ENCODE measurements at places on chromosomes 3 and 15.

DNA sequence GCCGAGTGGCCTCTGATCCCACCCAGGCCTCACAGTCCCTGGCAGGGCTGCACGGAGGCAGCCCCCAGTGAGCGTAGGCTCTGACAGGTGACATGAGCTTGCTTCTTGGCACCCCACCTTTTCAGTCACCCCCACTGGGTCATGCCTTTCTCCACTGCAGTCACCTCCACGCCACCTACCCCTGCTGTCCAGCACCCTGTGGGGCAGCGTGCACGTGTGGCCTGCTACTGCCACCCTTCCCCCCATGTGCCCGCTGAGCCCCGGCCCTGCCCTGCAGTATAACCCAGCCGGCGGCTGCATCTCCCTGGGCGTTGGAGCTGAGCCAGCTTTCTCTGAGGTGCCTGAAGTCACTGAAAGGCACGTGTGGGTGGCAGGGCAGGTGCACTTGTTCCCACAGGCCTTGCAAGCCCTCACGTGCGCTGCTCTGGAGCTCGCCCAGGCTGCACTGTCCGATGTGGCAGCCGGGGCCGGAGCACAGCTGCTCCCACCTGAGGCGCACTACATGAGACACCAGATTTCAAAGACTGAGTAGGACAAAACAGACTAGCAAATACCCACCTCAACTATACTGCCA lies 65.6 kb downstream of the NIPA2 start:
- no peak for DNase-seq

GRCh38 chr3:134804508-134805480 lies 9.7 kb downstream of the EPHB1 start:
- DNase-seq: no peak

GRCh38 chr3:9388562-9389272 lies 8.7 kb upstream of the SETD5 start:
- no peak for DNase-seq

- no peak for DNase-seq
Observed at GRCh38 chr3:126845920-126846715, 136.8 kb upstream of the PLXNA1 start.

- DNase-seq: no peak
Observed at GRCh38 chr15:66846031-66846430, 144.0 kb downstream of the SMAD6 start.

DNA sequence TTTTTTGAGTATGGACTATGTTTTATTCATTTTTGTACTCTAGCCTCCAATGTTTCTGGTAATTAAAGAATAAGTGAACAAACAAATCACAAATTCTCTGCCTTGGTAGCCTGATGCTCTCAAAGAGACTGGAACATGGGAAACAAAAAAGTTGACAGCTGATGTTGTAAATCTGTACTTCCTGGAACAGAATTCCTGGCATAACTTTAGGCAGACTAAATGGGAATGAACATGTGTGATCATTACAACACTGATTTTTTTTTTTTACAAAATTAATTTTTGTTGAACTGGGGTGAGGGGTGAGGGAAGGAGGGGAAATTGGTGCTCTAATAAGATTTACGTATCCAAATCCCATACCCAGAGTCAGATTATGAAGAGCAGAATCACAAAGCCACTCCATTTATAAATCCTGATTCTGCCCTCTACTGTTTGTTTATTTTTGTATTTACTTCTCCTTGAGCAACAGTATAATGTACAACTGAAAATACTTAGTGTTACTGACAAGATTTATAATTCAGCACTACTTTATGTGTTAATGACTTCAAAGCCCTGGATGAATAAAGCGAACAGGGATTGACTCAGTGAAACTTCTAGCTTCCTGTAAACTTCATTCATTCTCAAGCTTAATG lies 165.0 kb downstream of the FRMD5 start:
- DNase-seq: no peak

GRCh38 chr3:176927280-176927679 lies 270.0 kb downstream of the TBL1XR1 start:
- no peak for DNase-seq

- DNase-seq: no peak
Observed at GRCh38 chr3:134883697-134884385, 88.8 kb downstream of the EPHB1 start.

- DNase-seq: no peak
Observed at GRCh38 chr3:30539772-30540171, 66.6 kb upstream of the TGFBR2 start.

- DNase-seq: no peak
Observed at GRCh38 chr15:65468229-65468909, 45.6 kb upstream of the IGDCC4 start.

GRCh38 chr15:67296188-67296587 lies 41.6 kb downstream of the IQCH start:
- no peak for DNase-seq

GRCh38 chr3:23713641-23714040 lies 92.1 kb upstream of the UBE2E1 start:
- DNase-seq: no peak

- no peak for DNase-seq
Observed at GRCh38 chr3:72190050-72190449, 405.1 kb upstream of the PROK2 start.

DNA sequence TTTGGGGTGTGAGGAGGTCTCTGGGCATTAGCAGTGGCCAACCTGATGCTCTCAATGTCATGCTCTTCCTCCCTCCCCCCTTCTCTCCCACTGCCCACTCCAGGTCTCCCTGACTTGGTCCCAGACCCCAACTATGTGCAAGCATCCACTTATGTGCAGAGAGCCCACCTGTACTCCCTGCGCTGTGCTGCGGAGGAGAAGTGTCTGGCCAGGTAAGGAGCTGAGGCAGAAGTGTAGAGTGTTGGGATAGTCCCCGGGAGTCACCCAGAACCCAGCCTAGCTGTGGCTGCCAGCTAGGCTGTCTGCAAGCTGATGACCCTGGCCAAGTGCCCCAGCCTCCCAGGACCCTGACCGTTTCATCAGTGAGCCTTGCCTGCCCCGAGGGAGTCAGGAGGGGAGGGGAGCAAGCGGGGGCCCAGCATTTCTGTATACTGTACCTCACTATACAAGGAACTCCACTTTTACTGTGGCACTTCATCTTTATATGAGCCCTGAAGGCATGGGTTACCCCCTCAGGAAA lies 16.5 kb downstream of the LOXL1 start:
- no peak for DNase-seq

DNA sequence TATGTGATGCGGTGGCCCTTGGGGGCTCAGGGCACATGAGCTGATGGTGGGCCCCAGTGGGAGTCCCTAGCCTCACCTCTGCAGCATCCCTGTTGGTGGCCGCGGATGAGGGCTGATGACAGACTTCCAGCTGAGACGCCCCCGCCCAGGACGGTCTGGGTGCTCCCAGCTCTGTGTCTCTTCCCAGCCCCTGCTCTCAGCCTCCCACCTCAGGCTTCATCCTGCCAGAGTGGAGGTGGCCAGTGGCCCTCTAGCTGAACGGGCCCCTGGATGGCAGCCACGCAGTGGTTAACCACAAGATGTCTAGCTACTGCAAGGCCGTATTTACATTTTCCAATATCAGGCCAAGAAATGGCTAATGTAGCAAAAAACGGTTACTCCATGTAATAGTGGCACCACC lies 205.3 kb upstream of the LINGO1 start:
- DNase-seq: no peak

GRCh38 chr3:139586420-139587017 lies 47.0 kb upstream of the RBP1 start:
- DNase-seq: no peak

DNA sequence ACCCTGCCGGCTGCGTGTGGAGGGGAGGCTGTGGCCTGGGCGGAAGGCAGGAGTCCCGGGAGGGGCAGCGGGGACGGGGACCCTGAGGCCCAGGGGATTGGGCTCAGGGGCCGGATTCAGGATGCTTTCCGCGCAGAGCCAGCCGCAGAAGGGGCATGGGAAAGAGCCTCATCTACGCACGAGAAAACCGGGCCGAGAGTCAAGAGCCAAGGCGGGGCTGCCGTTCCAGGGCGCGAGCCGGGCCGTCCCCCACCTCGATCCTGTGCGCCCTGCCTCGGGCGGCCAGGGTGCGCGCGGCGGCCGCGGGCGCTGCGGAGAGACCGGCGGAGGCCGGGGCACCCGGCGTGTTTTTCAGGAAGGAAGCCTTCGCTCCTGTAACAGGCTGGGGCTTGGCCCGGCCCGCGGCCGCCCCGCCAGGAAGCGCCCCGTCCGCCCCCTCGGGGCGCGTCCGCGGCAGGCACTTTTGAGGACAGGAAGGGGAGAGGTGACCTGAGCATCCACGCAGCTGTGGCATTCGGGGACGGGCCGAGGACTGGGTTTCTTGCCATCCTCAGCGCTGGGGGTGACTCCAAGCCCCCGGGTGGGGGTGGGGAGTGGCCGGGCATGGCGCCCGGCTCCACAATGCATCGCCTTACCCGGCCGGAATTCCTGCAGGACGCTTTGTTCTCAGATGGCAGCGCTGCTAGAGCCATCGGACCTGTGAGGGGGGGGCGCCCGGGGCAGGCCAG lies 62.3 kb upstream of the GATA2 start:
- DNase-seq: no peak

DNA sequence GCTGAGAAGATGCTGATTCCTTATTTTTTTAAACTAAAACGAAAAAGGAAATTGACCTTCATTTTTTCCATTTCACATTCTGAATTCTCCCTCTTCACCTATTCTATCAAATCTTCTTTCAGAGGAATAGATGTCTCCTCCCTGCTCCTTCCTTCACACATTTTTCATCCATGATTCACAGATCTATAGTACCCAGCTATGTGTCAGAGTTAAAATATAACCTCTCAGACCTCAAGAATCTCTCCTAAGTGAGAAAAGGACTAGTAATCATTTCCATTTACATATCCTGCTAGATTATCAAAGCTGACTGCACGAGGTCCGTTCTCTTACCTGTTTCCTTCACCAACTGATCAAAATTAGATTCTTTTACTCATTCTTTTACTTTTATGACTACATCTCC lies 1297.6 kb upstream of the ALCAM start:
- no peak for DNase-seq

GRCh38 chr3:149080699-149081091 lies 5.6 kb downstream of the HLTF start:
- no peak for DNase-seq

GRCh38 chr3:196216089-196216564 lies at the start of gene SLC51A:
Gene SLC51A, plus strand, starts transcription at chr3:196216534. Its CDS starts 179 bp downstream, at chr3:196216713.
- DNase-seq: no peak

DNA sequence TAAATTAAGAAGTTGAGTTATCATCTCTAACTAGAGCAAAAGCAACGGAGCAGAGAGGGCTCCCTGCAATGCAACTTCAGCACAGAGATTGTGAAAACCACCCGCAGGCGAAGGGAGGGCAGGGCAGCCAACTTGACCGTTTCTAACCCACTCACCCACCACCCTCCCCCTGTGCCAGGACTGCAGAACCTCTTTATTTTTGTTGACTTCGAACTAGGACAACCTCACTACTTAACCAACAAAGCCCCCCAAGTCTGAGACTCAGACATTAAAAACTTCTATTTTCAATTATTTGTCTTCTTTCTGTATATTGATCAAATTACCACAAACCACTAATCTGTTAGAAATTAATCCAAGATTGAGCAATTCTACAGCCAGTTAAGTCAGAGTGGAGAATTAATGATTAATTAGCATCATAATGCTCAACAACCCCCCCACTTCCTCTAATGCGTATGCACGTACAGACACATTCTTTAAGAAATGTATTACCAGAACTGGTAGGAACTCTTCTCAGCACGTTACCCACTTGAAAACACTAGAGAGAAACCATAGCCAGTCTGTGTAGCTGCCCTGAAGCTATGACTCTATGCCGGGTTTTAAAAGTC lies 2.0 kb downstream of the MGLL start:
- no peak for DNase-seq

DNA sequence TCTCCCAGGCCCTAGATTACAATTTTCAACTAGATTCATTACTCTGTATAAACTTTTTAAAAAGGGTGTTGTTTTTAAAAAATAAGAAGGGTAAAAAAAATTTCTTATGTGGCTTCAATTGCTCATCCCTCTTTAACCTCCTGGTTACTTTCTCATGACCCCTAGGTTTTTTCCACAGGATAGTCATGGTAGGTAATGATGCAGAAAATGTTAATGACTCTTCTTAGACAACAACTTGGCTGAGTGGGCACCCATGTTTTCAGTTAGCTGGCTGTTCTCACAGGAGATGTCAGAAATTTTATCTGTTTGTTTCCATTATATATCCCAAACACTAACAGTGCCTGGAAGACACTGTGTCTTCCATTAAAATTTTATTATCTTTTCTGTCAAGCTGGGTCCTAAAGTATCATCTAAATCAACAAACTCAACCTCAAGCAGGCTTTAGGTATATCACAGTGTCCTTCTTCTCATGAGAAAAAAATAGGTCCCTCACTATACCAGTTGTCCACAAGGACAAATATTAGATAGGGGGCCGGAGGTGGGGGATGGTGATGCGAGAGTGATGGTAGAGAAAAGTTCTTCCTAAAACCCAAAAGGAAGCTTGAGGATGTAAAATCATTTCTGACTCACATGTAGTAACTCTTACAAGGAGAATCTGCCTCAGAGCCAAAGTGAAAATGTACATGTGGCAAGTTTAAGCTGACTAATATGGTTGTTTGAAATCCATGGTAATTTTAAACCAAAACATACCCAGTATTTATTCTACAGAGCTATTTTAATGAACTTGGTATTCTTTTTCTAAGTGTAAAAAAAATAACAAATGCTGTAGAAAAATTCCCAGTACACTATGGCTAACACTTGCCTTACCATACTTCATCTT lies 43.3 kb downstream of the PLOD2 start:
- DNase-seq: no peak

GRCh38 chr15:78243058-78243457 lies 8.7 kb upstream of the ACSBG1 start:
- no peak for DNase-seq

DNA sequence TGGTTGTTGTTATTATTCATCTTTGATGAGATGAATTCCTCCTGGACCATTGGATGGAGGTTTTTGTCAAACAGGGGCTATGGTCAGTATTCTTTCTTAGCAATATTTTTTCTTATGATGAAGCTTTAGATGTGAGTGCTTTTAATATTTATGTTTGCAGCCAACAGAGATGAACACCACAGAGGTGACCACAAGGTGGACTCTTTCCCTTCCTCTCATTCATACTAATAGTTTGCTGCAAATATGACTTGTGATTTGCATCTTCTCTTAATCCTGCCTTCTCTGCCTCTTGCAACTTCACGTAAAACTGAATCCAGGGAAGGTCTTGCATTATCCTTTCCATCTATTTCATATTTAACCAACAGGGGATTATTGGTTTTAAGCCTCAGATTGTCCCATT lies 473.1 kb upstream of the UBE2E2 start:
- DNase-seq: no peak
